Renal cortex interstitium (tissue), 15 donors: ENCODE measurements at places on chromosomes 7 and 10.

DNA sequence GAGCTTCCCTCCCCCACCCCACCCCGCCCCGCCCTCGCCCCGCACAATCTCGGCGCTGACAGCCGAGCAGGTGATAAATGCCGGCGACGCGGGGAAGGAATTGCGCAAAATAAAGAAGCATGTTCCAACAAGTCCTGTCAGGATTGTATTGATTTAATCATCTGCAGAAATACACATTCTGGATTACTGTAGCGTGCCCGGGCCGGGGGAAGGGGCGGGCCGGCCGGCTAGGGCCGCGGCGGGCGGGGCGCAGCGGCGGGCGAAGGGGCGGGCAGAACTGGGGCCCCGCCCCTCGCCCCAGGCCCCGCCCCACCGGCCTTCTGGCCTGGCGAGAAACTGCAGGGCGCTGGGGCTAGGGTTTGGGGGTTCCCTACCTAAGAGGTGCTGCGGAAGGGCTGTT is 88.9 kb upstream of the PAX2 start:
- no peak for DNase-seq

GRCh38 chr7:54426406-54426805 is 115.8 kb upstream of the VSTM2A start:
- no peak for DNase-seq

DNA sequence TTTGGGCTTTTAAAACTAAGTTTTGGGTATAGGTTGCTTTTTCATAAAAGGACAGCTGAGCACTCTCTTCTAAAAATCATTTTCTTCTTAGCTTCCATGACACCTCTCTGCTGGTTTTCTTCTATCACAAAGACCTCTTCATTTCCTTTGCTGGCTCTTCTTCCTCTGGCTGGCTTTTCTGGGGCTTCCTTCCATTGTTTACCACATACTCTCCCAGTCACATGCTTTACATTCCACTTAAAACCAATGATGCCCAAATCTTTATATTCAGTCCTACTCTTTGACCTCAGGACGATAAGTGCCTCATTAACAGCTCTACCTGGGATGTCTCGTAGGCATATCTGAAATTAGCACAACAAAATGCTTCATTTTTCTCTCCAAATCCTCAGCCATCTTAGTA is 26.8 kb downstream of the FAM133B start:
- no peak for DNase-seq

GRCh38 chr7:114083166-114084001 is 164.6 kb upstream of the PPP1R3A start:
- DNase-seq, result no peak

- DNase-seq, result no peak
Measured at GRCh38 chr7:143900230-143900766, 1.7 kb downstream of the TCAF1 start.

- DNase-seq, result no peak
Measured at GRCh38 chr7:106177300-106177690, 65.2 kb upstream of the SYPL1 start.

GRCh38 chr10:49056356-49056755 is 59.0 kb downstream of the VSTM4 start:
- DNase-seq, result no peak
